Stimulated activated CD8-positive, alpha-beta memory T cell treated with anti-CD3 and anti-CD28 coated beads, Interleukin-15, amount 100 ng/mL, for 48 hours (primary cell): ENCODE measurements at places on chromosomes 5 and 9.

DNA sequence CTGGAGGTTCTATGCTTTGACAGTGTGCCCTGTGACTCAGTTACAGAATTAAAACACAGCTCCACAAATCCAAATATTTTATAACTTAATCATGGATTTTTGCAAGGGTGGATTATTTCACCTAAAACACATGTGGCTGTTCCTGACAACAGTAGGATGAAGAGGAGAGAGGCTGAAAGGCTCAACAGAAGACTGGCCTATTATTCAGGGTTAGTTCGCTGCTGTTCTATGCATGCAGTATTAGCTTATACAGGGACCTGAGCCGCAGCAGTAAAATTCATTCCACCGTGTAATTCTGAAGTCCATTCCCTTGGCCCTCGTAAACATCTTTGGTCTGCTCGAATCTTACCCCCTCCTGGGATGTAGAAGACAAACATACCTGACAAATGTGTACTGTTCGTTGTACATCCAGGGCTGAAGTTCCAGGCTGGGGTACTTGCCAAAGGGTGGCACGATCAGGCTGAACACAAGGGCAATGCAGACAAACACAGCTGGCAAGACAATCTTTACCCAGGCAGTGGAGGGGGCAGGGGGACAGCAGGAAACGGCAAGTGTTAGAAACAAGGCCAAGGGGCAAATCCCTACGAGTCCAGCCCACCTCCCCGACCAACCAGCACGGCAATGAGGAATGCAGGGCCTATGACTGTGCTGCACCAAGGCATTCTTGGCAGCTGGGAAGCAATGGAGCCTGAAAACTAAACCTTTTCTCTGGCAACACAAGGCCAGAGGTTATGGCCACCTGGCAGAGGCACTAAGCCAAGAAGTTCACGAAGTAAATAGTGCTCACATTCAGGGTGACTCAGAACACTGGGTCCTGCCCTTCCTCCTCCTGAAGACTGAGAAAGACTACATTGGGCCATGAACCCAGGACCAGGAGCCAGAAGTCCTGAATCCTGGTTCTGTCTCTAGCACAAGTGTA is 46.8 kb downstream of the NIPSNAP3B start:
- DNase-seq: no peak

GRCh38 chr9:5429873-5430564 is 7.7 kb downstream of the PLGRKT start:
- no peak for DNase-seq

DNA sequence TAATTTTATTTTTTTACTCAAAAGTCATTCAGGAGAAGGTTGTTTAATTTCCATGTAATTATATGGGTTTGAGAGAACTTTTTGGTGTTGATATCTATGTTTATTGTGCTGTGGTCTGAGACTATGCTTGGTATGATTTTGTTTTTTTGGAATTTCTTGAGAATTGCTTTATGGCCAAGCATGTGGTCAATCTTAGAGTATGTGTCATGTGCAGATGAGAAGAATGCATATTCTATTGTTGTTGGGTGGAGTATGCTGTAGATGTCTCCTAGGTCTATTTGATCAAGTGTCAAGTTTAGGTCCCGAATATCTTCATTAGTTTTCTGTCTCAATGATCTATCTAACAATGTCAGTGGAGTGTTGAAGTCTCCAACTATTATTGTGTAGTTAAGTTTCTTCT is 134.9 kb downstream of the HMHB1 start:
- DNase-seq: no peak

GRCh38 chr9:12544700-12545099 is 148.5 kb upstream of the TYRP1 start:
- no peak for DNase-seq

DNA sequence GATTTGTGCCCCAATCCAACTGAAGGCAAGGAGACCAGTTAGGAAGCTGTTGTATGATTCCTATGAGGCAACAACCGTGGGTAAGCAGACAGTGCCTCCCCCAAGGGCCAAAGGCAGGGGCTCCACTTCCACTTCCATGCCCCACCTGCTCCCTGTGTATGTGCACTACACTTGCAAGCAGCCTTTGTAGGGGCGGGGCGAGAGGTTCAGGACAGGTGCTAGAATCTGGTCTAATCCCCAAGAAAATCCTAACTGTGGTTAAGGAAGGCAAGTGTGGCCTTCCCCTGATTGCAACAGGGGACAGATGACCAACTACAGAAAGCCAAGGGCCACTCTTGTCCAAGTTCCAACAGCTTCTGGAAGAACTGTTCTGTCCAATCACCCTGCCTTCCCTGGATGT is 41.7 kb downstream of the B4GALT1 start:
- no peak for DNase-seq

DNA sequence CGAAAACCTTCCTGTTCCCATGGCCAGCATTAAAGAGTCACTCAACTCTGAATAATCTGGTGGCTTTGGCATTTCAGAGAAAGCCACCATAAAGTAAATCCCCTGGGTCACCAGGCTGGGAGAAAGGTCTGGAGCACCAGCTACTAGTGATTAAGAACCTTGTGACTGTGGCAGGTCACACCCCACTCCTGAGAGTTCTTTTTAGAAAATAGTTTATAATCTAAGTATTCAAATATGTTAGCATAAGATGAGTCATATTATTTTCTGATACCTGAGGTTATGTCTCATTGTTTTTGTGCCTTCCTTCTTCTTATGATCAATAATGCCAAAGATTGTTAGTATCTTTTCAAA is 351.7 kb downstream of the ARRDC3 start:
- no peak for DNase-seq

DNA sequence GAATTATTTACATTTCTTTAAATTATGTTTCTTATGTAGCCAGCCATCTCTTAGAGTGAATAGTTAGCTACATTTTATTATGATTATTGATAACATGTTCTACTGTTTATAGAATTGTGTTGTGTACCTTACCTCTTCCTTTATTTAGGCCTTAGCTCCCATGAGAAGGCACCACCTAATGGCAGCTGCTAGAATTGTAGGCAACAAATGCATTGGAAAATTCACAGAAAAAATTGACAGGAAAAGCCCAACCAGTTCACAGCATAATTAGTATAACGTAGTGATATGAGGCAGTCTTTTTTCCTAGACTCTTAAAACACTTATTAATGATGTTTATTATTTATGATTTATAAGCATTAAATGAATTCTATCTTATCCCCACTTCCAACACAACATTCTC is 175.8 kb downstream of the WDR70 start:
- no peak for DNase-seq

GRCh38 chr5:2168601-2169429 is 286.1 kb upstream of the IRX4 start:
- DNase-seq: no peak

GRCh38 chr9:22214021-22214420 is 204.9 kb upstream of the CDKN2B start:
- no peak for DNase-seq

DNA sequence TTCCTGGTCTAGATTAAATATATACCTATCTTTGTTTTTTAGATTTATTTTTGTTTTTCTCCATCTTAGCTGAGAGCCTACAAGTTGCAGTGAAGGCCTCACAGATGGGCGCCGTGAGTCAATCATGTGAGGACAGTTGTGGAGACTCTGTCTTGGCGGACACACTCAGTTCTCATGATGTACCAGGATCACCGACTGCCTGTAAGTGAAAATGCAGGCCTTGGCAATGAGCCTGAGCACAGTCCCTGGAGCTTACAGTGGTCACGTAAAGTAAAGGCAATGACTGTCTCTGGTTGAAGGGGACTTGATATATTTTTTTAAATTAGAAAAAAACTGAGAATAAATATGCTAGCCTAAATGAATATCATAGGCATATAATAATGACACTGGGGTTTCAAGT is 271.9 kb downstream of the ARHGEF28 start:
- no peak for DNase-seq

GRCh38 chr5:93062548-93062947 is 518.5 kb downstream of the NR2F1-AS1 start:
- no peak for DNase-seq

DNA sequence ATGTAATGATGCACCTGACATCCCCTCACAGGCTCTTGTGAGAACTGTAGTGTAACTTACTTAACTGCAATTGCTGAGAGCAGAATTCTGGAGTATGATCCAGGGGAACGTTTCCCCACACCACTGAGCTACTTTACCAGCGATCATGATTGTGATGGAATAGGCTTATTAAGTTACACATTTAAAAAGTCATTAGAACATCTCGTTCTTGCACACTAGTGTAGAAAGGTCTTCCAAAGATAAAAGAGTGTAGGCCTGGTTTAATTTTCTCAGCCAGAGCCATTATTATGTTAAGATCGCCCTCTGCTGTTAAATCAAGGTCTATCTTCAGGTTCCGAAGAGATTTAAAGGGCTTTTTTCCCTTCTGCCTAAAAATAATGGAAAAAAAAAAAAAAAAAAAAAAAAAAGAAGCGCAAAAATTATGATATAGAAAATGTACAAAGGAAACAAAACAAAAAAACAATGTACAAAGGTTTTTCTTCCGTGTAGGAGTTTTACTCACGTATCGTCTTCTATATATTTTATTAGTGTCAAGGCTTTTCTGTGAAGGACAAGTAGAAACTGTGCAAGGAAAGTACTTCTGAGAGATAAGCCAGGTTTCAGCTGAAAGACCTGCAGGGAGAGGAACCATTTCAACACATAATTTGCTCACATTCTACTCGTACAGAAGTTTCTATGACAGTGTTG is 18.6 kb upstream of the MOB3B start:
- DNase-seq: no peak

DNA sequence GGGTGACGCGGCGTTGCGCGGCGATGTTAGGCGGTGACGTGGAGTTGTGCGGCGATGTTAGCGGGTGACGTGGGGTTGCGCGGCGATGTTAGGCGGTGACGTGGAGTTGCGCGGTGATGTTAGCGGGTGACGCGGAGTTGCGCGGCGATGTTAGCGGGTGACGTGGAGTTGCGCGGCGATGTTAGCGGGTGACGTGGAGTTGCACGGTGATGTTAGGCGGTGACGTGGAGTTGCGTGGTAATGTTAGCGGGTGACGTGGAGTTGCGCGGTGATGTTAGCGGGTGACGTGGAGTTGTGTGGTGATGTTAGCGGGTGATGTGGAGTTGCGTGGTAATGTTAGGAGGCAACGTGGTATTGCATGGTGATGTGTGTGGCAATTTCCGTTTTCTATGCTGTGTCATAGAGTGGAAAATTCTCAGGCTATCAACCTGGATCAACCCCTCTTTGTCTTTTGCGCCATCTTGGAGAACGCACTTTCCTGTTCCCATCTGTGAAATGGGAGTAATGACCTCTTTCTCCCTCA is 76.0 kb downstream of the ANKRD33B start:
- no peak for DNase-seq

DNA sequence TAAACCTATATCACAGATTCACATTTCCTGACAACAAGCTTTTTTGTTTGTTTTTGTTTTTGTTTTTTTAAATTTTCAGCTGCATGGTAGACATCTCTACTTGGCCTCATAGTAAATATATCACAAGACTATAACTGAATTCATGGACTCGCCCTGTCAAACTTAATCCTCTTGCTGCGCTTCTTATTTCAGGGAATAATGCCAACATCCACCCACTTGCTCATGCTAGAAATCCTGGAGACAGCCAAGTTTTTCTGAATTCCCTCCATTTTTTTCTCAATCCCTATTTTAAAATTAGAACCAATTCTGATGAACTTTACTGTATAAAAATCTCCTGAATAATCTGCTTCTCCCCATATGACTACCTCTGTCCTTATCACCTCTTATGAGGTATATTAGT is 283.6 kb upstream of the RPS23 start:
- no peak for DNase-seq

DNA sequence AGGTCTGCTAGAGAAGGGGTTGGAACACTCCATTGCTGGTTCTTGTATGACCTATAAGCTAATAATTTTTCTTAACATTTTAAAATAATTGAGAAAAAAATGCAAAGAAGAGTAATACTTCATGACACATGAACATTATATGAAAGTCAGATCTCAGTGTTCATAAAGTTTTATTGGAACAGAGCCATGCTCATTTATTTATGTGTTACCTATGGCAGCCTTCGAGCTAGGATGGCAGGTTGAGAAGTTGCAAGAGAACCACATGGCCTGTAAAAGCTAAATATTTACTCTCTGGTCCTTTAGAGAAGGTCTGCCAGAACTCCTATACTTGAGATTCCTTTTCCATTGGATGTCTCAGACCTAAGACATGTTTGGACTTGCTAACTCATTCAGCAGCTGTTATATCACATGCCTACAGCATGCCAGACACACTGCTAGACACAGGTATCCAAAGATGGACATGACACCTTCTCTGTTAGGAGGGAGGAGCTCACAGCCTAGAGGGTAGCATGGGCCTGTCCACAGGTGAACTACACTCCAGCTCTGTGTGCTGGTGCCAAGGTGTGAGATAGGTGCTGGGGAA is 304.3 kb downstream of the ARHGAP26 start:
- no peak for DNase-seq

- DNase-seq: no peak
Observed at GRCh38 chr5:112671687-112672086, 66.0 kb upstream of the APC start.

GRCh38 chr9:91658513-91659105 is 235.0 kb upstream of the NFIL3 start:
- no peak for DNase-seq

DNA sequence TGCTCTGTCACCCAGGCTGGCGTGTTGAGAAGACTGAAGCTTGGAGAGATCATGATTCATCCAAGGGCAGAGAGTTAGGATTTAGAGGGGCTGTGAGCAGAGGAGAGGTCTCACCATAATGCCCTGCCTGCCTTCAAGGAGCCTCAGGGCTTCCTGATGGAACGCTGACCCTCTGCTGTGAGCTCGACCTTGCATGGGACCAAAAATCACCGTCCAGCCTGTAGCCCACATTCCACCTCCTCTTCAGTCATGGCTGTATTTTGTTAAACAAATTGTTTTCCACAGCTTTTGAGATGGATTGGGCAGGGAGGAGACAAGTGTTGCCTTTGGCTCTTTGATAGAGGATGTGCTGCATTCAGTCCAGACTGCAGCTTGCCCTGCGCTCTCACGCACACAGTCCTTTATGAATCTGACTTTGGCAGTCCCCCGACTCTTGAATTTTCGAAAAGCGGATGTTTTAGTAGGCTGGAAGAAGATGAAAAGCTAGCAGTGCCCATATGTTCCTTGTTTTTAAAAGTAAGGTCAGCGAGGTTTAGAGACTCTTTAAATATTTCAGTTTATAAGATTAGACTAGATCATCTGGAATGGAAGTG is 79.5 kb downstream of the MVB12B start:
- DNase-seq: no peak

GRCh38 chr9:36935768-36936497 is 98.1 kb downstream of the PAX5 start:
- DNase-seq: no peak

DNA sequence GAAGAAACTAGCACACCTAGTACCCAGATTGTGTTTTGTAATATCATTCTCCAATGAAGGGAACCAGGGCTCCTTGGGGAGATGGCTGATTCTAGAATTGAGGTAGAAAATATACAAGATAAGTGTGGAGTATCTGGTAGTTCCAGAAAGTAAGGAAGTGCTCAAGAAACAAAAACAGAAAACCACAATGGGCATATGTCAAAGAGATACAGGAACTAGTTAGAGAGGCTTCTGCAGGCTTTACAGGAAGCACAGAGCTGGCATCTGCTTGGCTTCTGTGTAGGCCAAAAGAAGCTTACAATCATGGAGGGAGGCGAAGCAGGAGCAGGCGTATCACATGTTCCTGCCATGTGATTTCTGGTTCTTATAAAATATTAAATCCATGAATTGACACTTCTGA is 105.7 kb upstream of the TMEM161B start:
- DNase-seq: no peak

GRCh38 chr5:59351076-59351794 is 542.3 kb downstream of the PDE4D start:
- DNase-seq: no peak

GRCh38 chr9:110911659-110912418 is 126.4 kb downstream of the LPAR1 start:
- DNase-seq: no peak
